ENCODE measurements at places on chromosomes 3 and 15. TPM values are rescaled to one million over a fixed set of nuclear protein-coding genes. Genes with fewer than 3 reads are reported as not detected.

GRCh38 chr3:65788461-65788860 is 250.3 kb downstream of the MAGI1 start:
- no peak for DNase-seq

- peak; percentile 42 for DNase-seq
Observed at GRCh38 chr15:66095871-66096687, 157.5 kb downstream of the MEGF11 start.

The CYP1A1 gene
- polyA plus RNA-seq, result 15.0 TPM

GRCh38 chr3:123759311-123759710 is 124.8 kb downstream of the MYLK start:
- no peak for DNase-seq

The ITIH4 gene
- 4.5 TPM for polyA plus RNA-seq

The PYGO1 gene
- 1.6 TPM for polyA plus RNA-seq

DNA sequence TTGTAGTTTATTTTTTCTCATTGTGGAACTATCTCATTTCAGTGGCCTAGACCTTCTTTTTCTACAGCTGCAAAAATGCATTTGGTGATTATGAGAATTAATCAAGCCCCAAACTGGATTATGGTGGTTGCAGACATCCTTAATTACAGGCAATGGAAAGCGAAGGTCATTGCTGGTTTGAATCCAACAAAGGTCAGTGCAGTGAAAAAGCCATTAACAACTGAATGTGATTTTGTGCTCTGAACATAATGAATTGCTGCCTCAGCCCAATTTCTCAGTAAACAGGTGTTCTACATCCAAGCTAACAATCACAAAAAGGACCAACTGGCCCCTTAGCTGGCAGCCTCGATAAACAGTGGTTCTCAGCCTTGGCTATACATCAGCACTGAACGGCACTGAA is 260.1 kb upstream of the DPPA4 start:
- DNase-seq, result no peak

DNA sequence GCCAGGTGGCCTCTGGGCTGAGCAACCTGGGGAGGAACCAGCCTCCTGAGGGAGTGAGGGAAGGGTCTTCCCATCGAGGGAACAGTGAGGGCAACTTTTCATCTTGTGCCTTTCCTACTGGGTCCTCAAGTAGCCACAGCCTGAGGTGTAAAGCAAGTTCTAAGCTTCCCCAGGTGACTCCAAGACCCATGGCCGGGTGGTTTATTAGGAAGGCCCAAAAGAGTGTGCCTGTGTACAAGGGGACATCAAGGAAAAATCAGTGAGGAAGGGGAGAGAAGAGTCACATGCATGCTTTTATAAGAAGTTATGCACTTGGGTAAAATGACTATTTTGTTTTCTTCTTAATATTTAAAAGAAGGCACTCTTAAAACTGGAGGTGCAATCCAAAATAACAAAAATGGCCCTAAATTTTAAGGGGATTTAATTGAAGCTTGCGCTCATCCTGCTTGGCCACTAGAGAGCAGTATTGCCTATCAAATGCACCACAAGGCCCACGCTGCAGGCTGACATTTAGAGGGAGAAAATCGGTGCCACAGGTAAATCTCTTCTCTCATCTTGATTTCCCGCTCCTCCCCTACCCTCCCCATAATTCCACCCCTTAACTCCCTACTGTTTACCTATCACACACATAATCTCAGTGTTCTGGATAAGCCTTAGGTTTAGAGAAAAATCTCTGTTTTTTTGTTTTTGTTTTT is 6.7 kb downstream of the NANOGP8 start:
- DNase-seq, result peak; percentile 62

The LSMEM2 gene
- 0.49 TPM for polyA plus RNA-seq

- DNase-seq, result no peak
Observed at GRCh38 chr15:50940506-50940905, 32.0 kb downstream of the AP4E1 start.

GRCh38 chr3:5126586-5126985 is 4.5 kb downstream of the ARL8B start:
- DNase-seq, result no peak

The IQCB1 gene
- 12.0 TPM for polyA plus RNA-seq

The GATM gene
- polyA plus RNA-seq, result 2.5 TPM

The SLC28A2 gene
- polyA plus RNA-seq, result 0.10 TPM

DNA sequence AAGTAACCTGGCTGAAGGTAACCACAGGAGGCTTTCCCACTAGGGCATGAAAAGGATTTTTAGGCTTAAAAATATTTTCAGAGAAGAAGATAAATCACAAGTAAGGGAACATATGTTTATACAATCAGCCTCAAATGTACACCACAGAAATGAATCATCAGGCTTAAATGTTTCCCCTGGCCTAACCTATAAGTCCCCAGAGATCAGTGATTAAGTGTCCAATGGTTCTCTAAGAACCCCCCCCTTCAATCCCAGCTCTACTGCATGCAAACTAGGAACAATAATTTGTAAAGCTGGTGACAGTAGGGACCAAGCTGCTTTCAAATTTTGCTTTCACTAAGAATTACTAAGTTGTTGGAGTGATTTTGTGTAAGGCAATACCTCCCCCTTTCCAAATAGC is 431.6 kb upstream of the LMCD1 start:
- DNase-seq, result no peak

The PLA2G4E gene
- polyA plus RNA-seq, result 0.38 TPM

GRCh38 chr3:179713643-179714090 is 60.8 kb downstream of the USP13 start:
- DNase-seq, result no peak

DNA sequence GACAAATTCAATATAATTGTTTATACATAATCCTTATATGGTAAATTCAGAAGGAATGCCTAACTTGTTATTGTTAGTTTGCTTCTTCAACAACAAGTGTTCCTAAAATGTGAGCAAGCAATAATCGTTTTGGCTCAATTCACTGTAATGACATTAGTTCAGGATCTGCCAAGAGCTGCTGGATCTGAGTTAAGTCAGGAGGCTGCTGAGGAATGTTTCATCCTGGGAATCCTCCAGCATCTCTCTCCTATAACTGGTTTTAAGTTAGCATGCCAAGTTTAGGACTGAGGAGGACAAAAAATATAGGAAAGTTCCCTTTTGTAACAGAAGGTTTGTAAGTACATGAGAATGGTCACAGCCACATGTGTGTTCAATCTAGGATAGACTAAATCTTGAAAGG is 4.9 kb upstream of the GTF2A2 start:
- no peak for DNase-seq

DNA sequence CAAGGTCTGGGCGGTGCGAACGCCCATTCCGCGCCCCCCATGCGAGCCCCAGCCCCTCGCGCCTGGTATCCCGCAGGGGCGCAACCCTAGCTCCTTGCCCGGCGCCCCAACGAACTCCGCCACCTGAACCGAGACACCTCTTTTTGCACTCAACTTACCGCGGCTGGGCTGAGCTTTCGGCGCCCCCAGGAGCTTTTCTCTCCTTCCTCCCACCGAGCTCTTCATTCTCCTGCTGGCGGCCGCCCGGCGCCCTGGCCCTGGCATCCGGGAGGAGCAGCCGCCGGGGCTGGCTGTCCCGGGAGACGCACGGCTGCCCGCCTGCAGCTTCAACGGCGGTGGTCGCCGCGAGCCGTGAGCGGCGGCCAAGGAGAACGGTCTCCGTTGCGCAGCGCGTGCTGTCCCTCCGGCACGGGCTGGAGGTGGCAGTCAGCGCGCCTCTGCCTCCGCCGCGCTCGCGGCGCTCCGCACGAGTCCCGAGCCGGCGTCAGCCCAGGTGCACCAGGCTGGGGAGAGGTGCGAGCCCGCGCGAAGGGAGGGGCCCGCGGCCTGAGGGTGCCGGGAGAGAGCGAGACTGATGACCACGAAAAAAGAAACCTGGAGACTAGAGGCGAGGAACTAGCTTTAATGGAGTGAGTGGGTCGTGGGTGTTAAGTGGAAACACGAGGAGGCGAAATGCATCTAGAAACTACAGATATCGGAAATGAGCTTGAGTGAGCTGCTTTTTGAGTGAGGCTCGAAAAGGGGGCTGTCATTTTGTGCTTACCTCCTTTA is 621.5 kb upstream of the ZNF385D start:
- peak; percentile 52 for DNase-seq

DNA sequence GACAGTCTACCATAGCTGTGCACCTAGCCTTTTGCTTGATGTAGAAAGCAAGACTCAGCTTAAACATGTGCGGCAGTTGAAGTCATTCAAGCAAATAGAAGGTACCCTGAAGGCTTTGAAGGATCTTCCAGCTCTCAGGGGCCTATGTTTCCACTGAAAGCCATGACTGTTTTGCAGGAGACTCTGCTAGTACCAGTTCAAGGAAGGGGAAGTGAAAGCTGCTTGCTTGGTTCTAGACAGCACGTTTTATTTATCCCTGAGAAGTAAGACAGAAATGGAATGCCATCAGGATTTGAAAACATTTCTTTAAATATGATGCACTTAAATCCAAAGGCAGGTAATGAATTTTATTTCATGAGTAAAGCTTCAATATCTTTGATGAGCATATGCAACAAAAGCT is 311.4 kb downstream of the PDCD6IP start:
- DNase-seq, result no peak

The TMOD3 gene
- polyA plus RNA-seq, result 16.4 TPM

DNA sequence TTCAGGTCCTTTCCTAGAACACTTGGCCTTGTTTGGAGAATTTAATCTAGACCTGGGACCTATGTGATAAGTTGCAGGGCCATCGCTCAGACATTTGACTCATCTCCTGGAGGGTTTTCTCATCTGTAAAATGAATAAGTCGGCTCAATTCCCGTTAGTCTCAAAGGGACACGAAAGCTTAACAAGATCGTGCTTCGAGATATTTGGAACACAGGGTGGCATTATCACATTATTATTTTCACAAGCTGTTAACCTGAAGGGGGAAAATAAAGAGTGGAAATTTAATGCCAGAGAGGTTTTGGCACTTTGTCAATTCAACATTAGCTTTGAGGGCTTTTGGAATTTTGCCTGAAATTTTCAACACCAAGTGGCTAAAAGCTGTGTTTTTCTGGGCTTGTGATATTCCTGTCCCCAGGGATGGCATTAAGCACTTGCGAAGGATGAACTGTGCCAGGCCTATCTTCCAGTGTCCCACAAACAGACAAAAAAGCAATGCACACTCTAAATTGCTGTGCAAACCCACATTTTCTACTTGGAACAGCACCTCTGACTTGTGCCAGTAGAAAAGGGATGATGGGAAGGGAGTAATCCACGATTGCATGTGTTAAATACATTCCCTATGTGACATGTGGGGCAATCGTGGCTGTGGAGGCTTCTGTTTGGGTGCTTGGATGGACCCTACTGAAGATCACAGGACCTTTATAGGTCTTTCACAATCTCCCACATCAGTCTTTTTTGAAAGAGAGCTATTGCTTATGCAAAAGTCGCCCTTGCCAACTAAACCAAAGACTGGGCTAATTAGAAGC is 478.7 kb downstream of the MFSD1 start:
- peak; percentile 6 for DNase-seq

The CLEC3B gene
- 167 TPM for polyA plus RNA-seq

- DNase-seq, result no peak
Observed at GRCh38 chr3:197224034-197224444, 74.4 kb downstream of the DLG1 start.

DNA sequence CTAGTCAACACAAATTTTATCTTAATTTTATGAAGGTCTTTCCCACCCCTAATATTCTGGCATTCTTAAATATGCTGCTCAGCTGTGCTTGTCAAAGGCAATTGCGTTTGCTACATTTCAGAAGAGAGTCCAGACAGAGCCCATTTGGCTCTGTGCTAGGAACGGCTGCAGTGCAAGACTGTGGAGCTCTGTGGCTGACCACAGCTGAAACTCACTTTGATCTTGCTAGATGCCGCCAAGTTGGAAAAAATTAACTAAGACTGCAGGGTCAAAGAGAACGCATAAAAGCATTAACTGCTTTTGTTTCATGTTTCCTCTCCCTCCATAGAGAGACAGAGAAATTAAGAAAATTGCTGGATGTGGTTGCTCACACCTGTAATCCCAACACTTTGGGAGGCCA is 7.6 kb upstream of the PPP1R2 start:
- DNase-seq, result peak; percentile 82

The SAMMSON gene
- polyA plus RNA-seq, result not detected

GRCh38 chr3:188744166-188744565 is 427.6 kb upstream of the TPRG1 start:
- no peak for DNase-seq

- DNase-seq, result peak; percentile 75
Observed at GRCh38 chr3:179463319-179463718, 12.0 kb upstream of the GNB4 start.

The GASK1A gene
- polyA plus RNA-seq, result 1.5 TPM

GRCh38 chr15:66477011-66477410 is 20.6 kb downstream of the SNAPC5 start:
- DNase-seq, result no peak

The CCDC13 gene
- 2.0 TPM for polyA plus RNA-seq

DNA sequence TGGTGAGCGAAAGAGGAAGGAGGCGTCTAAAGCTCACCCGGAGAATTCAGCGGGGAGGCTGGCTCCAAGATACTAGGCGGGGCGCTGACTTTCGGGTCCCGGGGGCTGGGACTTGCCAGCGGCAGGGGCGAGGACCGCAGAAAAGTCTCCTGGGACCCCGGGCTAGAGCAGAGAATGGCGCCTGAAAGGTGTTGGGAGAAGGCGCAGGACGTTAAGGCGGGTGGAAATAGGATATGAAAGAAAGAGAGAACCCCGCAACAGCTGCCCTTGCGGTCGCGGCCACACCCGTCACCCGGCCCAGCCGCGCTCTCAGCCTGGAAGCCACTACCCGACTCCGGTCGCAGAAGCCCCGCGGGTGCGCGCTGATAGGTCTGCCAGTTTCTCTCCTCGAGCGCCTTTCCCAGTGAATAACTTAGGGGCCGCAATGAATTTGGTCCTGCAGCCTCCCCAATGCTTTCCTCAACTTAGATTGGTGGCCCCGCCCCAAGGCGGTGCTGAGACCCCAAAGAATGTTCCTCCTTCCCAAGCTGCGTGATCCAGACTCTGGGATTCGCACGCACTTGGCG is 604 bp downstream of the LTK start:
- peak; percentile 29 for DNase-seq

The BOC gene
- polyA plus RNA-seq, result 2.9 TPM

DNA sequence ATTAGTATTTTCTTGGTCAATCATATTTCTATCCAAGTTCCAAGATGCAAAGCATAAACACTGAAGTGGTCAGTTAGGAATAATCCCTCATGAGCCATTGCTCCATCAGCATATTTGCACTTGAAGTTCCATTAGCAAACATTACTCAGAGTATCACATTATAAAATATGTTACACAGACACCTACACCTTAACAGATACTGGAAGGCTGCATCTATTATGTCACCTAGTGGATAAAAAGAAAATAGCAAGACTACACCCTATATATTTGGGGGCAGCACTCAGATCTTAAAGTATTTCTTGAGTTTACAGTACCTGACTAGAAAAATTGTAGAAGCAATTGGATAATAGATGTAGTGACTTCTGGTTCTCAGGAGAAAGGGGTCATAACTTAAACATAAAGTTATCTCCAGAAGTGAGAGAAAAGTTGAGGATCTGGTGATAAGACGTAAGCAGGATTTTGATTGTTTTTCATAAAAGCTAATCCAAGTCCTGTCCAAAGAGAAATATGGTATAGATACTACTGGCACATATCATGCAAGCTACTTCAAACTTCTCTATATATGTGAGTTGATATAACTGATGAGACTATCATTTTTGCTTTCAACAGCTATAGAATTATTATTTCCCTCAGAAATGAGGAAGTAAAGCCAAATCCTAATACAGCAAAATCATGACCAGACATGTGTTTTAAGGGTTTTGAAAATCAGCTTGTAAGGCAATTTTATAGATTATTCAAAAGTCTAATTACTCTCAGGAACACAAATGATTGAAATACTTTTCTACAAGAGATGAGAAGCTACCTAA is 422.2 kb downstream of the GBE1 start:
- no peak for DNase-seq
